ENCODE measurements at places on chromosomes 12 and 14.

GRCh38 chr12:92544322-92544721 is 158.5 kb upstream of the PLEKHG7 start:
- DNase-seq, result no peak

DNA sequence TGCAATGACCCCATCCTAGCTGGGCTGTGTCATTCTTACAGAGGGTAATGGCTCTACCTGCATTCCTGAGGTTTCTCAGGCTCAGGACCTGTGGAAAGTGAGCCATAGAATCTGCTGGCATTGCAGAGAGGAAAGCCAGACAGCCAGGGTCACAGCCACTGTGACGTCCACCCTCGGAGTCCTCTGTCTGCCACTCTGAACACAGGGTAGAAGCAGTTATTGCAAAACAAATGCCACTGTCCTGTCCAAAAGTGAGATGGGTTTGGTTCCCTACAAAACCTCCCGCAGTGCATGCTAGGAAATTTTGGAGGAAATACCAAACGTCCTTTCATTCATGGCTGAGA is 37.8 kb downstream of the TNFAIP2 start:
- DNase-seq, result no peak

DNA sequence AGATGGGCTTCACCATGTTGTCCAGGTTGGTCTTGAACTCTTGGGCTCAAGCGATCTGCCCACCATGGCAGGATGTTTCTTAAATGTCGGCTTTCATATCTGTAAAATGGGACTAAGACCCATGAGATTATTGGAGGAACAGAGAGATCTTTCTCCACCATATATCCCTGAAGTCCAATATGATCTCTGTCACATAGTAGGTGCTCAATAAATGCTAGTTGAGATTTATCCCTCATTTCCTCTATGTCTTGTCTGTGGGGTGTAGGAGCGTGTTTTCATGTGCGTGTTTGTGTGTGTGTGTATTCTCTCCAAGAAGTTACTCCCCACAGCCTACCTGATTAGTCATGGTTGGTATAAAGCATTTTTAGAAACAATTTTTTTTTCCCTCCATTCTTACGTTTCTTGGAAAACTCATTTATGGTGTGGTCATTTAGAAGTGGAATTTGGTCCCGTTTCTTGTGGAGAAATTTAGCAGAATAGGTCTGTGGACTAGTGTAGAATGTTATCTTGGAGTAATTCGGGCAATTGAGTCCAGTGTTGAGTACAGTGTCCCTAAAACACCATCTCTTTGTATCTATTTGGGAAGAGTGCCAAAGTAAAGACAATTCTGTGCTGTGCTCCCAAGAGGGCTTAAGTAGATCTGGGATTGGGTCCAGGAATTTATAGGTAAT is 4.3 kb downstream of the STRAP start:
- DNase-seq, result no peak

DNA sequence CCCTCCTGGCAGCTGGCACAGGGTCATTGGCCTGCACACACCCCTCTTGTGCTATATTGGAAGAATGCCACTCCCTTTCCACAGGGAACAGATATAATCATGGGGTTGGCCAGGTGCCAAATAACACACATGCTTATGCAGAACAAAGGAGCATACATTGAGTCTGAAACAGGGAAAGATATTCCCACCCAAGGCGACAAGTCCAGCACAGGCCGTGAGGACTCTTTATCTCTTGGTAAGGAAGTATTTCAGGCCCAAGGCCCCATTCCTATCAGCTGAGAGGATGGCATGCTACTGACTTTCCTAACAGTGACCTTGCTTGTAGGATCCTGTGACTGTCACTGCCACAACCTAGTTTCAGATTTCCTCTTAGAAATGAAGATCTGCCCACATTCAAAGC is 59.0 kb upstream of the STXBP6 start:
- DNase-seq, result no peak

DNA sequence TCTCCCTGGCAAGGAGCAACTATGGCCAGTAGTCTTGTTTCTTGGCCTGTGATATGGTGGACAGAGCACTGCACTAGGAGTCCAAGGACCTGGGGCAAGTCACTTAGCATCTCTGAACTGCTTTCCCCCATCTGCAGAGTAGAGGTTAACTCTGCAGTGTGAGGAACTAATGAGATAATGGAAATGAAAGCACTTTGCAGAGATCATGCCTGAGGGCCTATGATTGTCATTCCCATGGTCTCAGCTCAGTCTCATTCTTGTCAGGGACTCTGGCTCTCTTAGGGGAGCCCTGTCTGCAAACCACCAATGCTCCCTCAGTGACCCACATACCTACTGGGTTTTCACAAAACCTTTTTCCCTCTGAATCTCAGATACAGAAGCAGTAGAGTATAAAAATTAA is 6.5 kb upstream of the PNMA1 start:
- no peak for DNase-seq

DNA sequence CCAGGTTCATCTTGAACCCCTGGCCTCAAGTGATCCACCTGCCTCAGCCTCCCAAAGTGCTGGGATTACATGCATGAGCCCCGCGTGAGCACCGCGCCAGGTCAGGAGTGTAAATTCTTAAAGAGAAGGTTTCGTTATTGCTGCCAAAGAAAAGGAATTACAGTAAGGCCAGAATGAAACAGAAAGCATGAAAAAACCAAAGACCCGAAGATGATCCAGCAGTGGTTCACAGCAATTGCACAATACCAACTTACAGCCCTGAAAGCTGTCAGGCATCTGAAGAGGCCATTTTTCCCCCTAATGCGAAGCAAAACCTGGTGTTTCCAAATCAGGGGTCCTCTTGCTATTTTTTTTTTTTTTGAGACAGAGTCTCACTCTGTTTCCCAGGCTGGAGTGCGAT is 10.3 kb downstream of the RBM23 start:
- DNase-seq, result no peak

- DNase-seq, result no peak
Measured at GRCh38 chr14:100325231-100325632, 2.1 kb downstream of the SLC25A47 start.

DNA sequence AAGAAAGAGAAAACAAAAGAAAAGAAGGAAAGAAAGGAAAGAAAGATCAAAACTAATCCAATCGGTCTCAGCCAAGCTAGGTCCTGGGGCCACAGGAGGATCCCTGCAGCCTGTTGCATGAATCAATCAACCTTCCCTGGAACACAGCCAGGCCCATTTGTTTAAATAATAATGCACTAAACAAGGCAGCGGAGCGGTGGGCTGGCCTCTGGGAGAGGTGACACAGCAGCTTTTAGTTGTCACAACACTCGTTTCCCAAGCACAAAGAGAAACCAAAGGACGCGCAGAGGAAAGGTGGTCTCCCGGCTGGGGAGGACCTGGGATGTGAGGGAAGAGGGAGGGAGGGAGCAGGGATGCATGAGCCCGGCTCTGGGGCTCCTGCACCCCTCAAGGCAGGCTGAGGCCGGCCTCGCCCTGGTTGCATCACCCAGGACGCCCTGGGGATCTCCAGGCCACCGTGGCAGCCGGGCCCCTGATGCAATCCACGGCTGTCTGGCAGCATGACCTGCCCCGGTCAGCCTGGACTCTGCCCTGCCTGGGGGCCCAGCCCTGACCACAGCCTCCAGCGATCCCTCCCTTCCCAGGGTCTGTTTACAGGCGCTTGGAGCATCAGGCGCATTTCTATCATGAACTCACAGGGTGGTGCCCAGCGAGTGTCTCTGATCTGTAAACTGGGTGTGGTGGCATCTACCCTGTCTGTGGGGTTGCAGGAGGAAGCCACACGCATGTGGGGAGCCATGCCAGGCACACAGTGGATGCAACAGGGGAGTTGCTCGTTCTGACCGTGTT is 32.5 kb downstream of the MMP17 start:
- peak; percentile 16 for DNase-seq

DNA sequence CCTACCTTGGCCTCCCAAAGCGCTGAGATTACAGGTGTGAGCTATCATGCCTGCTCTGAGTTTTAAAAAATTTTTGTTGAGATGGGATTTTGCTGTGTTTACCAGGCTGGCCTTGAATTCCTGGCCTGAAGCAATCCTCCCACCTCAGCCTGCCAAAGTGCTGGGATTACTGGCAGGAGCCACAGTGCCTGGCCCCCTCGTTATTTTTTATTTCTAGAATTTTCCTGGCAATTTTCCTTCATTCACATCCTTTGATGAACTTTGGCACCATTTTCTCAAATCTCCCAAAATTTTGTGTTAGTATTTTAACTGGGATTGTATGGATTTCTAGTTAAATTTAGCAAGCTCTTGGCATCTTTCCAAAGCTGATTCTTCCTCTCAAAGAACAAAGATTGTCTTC is 24.6 kb upstream of the SCARB1 start:
- no peak for DNase-seq

GRCh38 chr12:98999559-98999958 is 354.5 kb downstream of the APAF1 start:
- no peak for DNase-seq

DNA sequence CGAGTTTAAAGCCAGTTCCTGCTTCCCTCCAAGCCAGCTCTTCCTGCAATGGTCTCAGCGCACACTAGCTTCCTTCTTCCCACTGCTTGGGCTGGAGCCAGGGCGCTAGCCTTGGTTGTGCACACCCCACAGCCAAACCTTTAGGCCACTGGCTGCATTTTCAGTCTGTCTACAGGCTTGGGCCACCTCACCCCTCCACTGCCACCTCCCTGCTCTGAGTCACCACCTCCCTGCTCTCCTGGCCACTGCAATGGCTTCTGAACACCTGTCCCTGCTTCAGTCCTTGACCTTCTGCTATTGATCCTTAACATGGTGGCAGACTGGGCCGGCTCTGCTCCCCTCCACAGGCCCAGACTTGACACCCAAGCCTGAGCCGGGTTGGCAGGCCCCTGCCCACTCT is 151.1 kb downstream of the RBM19 start:
- DNase-seq, result no peak

- DNase-seq, result no peak
Measured at GRCh38 chr12:93080994-93081809, 152.1 kb upstream of the EEA1 start.

GRCh38 chr12:104299842-104300481 is 3.6 kb upstream of the EID3 start:
- no peak for DNase-seq

DNA sequence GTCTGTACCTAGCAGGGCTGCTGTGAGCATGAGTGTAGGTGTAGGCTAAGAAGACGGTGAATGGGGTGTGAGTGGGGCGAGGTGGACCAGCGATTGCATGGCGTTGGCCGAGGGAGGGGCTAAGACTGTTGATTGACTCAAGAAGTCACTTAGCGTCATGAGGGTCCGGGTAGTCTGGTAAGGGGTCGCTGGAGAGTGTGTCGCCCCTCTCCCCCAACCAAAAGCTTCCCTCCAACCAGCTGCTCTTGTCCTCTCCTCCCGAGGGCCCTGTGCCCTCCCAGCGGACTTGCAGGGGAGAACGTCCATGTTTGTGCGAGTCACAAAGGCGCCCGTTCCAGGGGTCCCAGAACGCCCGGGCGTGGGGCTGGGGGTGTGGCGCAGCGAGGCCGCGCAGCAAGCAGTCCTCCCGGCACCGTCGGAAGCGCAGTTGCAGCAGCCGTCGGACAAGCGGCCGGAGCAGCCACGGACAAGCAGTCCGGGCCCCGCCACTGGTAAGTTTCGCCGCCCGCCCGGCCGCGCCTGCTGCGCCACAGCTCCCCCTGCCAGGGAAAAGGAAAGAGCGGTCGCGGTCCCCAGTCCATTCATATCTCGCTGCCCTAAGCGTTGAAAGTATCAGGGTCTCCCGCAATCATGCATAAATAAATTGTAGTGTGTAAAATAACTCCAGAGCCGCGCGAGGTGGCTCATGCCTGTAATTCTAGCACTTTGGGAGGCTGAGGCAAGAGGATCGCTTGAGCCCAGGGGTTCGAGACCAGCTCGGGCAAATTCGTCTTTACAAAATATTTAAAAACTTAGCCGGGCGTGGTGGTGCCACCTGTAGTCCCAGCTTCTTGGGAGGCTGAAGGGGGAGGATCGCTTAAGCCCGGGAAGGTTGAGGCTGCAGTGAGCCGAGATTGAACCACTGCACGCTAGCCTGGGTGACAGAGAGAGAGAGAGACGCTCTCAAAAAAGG is at the start of gene CCDC63:
Gene CCDC63 (plus strand): TSS at position 373 of the 952 bp plus-strand sequence. CDS start 5,968 bp downstream, outside the sequence.
- DNase-seq, result no peak

- DNase-seq, result no peak
Measured at GRCh38 chr12:65994318-65994717, 136.2 kb downstream of the LLPH start.

DNA sequence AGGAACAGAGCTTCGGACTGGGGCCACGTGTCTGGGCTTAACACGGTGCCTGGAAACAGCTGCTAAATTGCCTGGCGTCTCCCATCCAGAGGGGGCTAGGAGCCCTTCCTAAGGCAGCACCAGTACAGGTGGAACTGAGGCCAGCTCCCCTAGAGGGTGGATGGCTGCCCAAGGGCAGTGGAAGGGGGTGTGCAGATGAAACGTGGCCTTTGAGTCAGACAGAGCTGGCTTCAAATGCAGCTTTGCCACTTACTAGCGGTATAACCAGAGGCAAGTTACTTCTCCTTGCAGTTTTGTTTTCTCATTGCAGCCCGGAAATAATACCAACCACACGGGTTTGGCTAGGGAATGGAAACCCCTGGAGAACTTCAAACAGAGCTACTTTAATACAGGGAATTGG is 59.3 kb upstream of the SLC24A4 start:
- no peak for DNase-seq

GRCh38 chr14:28695109-28695508 is 71.5 kb upstream of the FOXG1 start:
- DNase-seq, result no peak

GRCh38 chr12:101021911-101022388 is 188.1 kb downstream of the SLC5A8 start:
- DNase-seq, result no peak

DNA sequence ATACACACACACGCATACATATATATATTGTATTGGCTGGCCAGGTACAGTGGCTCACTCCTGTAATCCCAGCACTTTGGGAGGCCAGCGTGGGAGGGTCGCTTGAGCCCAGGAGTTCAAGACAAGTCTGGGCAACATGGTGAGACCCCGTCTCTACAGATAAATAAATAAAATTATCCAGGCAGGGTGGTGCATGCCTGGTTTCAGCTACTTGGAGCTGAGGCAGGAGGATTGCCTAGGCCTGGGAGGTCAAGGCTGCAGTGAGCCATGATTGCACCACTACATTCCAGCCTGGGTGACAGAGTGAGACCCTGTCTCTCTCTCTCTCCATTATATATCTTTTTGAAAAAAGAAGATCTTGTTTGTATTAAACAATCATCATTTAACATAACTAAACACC is 4.6 kb upstream of the SYNE3 start:
- DNase-seq, result no peak

DNA sequence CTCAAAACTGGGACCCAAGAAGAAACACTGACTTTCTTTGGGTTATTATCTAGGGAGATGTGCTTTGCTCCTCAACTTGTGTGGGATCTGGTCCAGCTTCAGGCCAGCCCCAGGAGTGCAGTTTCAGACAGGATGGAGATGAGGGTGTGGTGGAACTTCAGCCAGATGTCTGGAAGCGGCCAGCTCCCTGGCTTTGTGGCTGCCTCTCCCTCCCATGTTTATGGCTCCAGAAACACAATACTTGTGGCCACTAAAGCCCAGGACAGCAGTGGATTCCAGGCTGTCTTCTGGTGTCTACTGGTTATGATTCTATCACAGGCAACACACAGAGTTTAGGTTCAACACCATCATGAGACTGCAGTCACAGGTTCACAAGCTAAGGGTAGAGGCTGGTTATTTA is 44.2 kb upstream of the EMP1 start:
- DNase-seq, result no peak
